ENCODE measurements at places on chromosomes 11 and 22.

DNA sequence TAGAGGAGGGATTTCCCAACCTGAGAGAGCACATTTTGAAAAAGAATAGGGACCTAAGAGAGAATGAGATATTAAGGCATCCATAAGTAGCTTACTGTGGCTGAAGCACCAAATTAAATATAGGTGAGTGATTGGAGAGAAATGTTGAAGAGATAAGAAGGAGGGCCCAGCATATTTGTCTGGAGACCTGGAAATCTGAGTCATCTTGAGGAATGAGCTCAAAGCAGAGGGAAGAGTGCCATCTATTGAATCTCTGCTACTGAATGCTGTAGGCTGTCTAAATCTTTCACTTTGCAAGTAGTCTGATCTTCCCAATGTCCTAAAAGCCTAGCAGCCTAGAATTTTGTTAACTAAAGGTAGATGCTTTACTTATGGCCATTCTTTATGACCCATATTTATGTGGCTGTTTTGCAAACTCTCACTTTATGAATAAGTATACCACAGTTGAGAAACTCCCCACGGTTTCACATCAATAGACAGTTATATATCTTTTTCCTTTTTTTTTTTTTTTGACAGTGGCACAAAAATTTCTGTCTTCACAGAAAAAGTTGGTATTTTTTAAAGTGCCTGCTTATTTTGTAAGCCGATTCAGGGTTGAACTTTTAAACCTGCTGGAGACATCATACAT lies 2093.5 kb downstream of the LRRC4C start:
- DNase-seq: no peak

GRCh38 chr11:6733326-6734275 lies 38.2 kb downstream of the OR2AG2 start:
- DNase-seq: no peak

DNA sequence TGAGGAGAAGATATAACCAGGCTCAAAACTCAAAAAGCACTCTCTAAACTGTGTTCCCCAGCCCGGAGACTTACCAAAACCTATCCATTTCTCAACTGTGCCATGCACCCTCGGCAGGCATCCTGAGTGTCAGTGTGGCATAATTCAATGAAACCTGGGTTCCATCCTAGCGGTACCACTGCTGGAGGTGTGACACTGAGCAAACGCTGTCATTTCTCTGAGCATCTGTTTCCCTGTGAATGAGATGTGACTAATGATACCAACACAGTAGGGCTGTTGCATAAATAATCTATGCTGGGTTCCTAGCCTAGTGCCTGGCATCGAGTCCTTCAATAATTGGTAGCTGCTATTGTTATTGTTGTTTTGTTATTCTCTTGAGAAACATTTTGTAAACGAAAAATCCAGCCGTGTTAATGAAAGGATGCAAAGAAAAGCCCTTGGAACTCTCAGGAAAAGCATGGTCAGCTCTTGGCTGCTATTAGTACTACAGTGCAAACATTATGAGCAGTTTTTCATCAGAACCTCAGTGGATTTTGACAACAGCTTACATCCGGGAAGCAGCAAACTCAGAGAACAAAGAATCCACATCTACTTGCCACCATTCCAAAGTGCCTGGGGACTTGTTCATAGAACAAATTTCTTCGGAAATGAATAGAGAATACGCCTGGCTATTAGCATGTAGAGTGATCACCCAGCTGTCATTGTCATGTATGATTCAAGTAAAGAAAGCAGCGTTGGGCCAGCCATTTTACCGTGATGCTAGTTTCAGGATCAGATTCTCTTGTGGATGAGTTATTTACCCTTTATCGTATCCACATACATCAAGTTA lies 53.7 kb downstream of the TECTA start:
- no peak for DNase-seq

DNA sequence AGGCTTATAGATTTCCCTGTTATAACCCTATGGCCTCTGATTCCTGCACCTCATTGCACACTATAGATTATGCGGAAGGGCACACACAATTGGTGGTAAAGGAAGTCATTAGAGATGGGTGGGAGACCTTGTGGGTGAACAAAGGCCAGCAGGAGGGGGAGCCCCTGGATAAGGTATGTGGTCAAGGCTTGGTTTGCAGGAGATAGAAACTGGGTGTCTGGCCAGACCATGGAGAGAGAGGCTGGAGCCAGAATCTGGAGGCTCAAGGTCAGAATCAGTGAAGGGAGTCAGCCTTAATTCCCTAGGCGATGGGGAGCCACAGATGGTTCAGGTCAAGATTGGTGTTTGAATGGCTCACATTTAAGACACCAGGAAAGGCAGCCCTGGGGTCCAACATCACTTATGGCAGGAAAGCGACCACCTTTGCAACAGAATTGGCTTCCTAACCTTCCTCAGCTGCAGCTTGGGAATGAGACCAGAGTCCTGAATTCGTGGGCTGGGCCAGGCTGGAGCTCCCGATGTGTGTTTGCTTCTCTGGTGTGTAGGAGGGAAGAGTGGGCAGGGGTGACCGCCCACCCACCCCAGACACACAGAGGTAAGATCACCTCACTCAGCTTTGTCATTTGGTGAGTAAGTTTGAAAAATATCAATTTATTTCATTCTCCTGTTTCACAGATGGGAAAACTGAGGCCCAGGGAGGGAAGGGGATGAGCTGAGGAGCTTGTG lies 22.7 kb upstream of the SCUBE1 start:
- DNase-seq: no peak

- DNase-seq: no peak
These were observed 133.9 kb downstream of the FANCF start for GRCh38 chr11:22491555-22492225.

GRCh38 chr11:105790840-105791239 lies 181.0 kb downstream of the GRIA4 start:
- DNase-seq: no peak

DNA sequence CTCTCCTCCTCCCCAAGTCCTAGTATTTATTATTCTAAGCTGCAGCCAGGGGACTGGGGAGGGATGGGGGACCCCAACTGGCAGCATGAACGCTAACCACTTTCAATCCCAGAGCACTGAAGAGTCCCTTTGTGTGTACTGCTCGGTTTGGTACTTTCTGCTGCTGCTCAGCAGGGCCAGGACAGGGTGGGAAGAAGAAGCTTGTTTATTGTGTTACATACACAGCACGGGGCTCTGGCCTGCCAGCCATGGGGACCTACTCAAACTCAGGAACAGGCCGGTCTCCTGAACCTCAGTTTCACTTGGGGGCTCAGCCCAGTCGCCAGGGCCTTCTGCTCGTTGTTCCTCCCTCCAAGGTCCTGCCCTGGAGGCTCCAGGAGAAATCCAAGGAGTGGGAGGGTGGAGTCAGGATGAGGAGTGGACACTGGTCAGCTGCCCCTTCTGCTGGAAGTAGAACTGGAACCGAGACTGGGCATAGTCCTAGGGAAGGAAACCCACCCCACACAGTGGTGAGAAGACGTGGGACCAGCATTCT lies 616 bp upstream of the CPT1B start:
- DNase-seq: no peak

DNA sequence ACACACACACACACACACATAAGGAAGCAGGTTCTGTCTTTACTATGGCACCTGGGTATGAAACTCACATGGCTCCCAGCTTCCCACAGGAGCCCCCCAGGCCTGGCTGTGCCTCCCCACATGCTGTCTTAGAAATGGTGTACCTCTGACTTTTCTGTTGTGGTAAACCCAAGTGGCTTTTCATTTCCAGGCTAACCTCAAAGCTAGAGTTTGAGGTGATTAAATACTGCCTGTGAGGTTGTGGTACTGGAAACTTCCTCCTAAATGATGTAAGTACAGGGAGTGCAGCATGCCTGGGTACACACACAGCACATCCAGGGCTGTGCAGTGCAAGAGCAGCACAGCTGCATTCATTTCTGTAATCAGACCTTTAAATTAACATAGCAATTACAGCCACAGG lies 34.4 kb downstream of the ME3 start:
- no peak for DNase-seq

GRCh38 chr11:1196516-1197391 lies 26.1 kb upstream of the MUC5B start:
- no peak for DNase-seq

Measured in stimulated activated CD4-positive, alpha-beta T cell treated with anti-CD3 and anti-CD28 coated beads, Interleukin-12 subunit alpha, Interleukin-12 subunit beta, amount 100 ng/mL, for 4 hours (primary cell).